ENCODE measurements at places on chromosomes 5 and 9. TPM values are rescaled to one million over a fixed set of nuclear protein-coding genes. Genes with fewer than 3 reads are reported as not detected.

Gene OLFML2A
- 5.5 TPM for total RNA-seq

Gene IL9
- total RNA-seq, result not detected

Gene OTP
- total RNA-seq, result not detected

Gene PPP3R2
- total RNA-seq, result not detected

Gene OLFM1
- total RNA-seq, result 34.9 TPM

Gene GADD45G
- 1.3 TPM for total RNA-seq
